ENCODE measurements at places on chromosomes 1 and 21.

- no peak for DNase-seq
Measured at GRCh38 chr1:207172321-207172720, 68.3 kb downstream of the C4BPA start.

GRCh38 chr1:6299557-6300165 lies 38.8 kb upstream of the GPR153 start:
- DNase-seq, result no peak

- DNase-seq, result no peak
Measured at GRCh38 chr1:7007902-7008301, 222.6 kb downstream of the CAMTA1 start.

- no peak for DNase-seq
Measured at GRCh38 chr1:6158181-6158580, 21.9 kb downstream of the CHD5 start.

GRCh38 chr1:238457610-238458009 lies 566.9 kb upstream of the ZP4 start:
- DNase-seq, result no peak

- no peak for DNase-seq
Measured at GRCh38 chr21:34800797-34801518, 132.2 kb downstream of the CLIC6 start.

DNA sequence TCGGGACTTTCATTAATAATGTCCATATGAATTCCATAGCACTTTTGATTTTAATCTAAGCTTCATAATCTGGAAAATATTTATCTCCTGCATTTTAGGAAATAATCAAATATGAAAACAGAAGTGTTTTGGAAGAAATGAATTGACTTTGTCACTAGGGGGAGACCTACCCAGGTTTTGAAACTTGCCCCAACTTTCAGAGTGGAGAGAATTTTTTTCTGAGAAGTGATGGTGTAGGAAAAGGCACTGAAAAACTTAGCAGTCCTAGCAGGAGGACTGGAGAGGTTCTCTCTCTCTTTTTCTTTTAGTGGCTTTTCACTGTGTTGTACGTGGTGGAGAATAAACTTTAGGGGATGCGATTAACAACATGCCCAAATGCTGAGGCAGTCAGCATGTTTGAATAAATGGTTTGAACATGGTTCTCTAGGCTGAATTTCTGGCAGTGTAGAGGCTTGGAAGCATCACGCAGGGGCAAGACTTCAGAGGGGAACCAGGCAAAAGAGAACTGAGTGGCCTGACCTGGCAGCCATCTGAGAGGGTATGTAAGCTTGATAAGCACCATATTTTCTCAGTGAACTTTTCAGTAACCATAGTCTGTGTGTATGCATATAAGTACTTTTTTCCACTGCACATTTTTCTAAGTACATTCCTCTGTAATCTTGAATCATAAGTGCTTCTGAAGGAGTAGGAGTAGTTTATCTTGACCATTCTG lies 68.3 kb upstream of the NEK7 start:
- peak; percentile 32 for DNase-seq

GRCh38 chr1:169049258-169049938 lies 57.1 kb upstream of the ATP1B1 start:
- DNase-seq, result peak; percentile 40

GRCh38 chr1:24486331-24487065 lies 16.1 kb upstream of the RCAN3 start:
- peak; percentile 50 for DNase-seq

DNA sequence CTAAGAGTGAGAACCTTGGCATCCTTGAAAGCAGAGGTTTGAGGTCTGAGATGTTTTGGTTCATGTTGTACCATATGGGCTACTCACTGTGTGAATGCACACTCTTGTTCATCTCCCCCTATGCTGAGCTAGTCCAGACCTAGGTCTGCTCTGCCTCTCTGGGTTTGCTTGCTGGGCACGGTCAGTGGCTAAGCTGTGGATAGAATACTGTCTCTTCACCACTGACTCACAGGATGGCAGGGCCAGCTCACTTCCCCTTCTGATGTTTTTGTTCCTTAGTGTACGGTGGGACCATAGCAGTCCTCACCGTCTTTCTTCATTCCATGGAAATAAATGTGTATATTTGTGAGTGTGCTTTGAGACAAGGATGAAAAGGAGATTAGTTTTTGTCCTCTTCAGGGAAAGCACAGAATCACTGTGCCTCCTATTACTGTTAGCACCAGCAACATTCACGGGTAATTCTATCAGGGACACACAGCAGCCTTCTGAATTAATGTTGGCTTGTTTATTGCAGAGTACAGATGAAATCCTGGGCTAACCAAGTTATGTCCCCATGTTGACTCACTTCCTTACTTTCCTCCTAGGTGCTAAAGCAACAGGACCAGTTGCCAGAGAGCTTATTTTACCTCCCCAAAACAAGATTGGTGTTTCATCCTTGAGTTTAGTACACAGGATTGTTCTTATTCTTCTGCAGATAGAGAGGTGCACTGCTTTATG lies 56.9 kb upstream of the IVNS1ABP start:
- DNase-seq, result no peak

- no peak for DNase-seq
Measured at GRCh38 chr1:208113011-208113410, 131.2 kb downstream of the PLXNA2 start.

- DNase-seq, result no peak
Measured at GRCh38 chr21:16713331-16714117, 799.3 kb upstream of the CXADR start.

GRCh38 chr1:107139833-107140702 lies 771 bp upstream of the NTNG1 start:
- DNase-seq, result peak; percentile 41

- no peak for DNase-seq
Measured at GRCh38 chr1:208101661-208102431, 142.3 kb downstream of the PLXNA2 start.

GRCh38 chr1:27153549-27153886 lies 1.4 kb downstream of the SLC9A1 start:
- no peak for DNase-seq

DNA sequence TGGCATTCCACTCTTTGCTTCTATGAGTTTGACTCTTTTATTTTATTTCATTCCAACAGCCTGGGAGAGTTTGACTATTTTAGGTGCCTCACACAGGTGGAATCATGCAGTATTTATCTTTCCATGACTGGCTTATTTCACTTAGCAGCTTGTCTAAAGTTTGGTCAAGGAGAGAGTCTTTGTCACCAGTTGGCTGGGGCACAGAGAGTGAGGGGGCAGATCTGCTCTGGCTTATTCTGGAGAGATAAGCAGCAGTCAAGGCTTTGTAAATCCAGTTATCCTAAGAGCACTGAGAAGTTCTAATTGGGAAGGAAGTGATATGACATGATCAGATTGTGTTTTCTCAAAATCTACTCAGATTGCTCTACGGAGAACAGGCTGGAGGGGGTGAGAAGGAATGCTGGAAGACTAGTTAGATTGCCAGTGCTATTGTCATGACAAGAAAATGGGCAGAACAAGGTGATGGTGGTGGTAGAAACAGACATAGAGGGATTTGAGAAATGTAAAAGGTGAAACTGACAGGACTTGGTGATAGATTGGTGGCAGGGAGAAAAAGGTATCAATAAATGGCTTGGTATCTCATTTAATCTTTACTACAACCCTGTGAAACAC lies 12.1 kb upstream of the CTTNBP2NL start:
- no peak for DNase-seq

DNA sequence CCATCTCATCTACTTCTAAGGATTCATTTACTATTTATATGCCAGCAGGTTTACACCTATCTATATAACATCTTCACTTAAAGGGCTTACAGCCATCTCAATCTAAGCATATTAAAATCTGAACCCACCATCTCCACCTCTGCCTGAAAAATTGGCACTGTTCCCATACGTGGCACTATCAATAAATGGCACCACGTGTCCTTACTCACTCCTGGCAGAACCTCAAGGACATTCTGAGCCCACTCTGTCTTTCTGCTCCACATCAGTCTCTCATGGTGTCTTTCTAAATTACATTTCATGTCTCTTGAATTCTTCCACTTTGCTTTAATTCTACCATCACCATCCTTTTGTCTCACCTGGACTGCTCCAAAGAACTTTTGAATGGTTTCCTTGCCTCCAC lies 72.2 kb upstream of the HOOK1 start:
- no peak for DNase-seq

GRCh38 chr1:37001703-37002102 lies 32.6 kb downstream of the GRIK3 start:
- no peak for DNase-seq

DNA sequence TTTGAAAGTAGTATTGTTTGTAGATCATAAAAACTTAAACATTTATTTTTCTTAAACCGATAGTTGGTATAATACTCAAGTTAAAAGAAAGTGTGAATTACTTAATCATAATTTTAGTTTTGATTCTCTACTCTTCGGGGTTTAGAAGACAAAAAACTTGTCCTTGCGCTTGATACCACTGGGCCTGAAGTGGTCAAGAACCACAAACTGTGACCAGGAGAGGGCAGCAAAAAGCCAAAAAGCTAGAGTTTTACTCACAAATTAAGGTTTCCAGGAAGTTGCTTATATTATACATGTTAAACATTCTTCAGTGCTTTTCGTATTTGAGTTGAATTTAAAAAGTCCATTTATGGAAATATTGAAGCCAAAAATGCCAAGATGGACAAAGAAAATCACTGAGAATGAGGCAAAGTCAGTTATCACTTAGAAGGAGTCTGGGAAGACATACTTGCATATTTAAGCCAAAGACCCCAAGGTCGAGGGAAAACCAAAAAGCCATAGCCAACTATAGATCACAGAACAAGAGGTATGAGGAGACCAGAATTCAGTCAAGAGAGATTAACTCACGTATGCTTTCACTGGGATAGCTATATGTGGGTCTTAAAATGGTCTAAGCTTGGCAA lies 34.2 kb downstream of the EFCAB7 start:
- no peak for DNase-seq

DNA sequence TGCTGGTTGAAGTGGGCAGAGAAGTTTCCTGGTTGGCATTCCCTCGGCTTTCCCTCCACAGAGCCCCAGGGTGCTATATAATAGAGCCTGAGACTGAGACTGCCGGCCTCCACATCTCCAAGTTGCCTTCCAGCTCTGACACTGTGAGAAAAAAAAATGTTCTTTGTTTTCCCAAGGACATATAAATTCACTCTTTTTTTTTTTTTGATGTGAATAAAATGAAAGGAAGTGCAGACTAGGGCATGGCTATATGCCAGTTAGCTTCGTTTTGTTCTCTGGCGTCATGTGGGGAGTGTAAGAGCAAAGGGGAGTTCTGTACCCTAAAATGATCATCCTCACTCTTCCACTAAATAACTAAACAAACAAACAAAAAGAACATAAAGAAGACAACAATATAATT lies 101.6 kb downstream of the TNFSF18 start:
- no peak for DNase-seq

DNA sequence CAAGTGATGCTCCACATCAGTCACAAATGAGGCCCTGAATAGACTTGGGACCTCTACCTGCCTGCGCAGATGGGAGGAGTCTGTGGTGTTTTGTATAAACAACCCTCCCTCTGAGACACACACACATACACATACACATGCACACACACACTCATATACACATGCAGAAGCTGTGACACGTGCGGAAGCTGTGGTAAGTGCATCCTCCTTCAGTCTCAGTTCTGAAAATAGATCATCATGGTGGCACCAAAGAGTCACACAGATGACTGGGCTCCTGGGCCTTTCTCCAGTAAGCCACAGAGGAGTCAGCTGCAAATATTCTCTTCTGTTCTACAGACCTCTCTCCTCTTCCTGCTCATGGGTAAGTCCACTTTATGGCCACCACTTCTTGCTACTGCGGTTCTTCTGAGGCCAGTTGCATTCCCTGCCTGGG lies at the start of gene LY9:
TSS of gene LY9 (plus strand) at position 224 of the 433 bp plus-strand sequence. CDS start at position 238, 14 bp downstream.
- DNase-seq, result peak; percentile 75

- DNase-seq, result peak; percentile 49
Measured at GRCh38 chr1:156281693-156282478, 739 bp downstream of the SMG5 start.

DNA sequence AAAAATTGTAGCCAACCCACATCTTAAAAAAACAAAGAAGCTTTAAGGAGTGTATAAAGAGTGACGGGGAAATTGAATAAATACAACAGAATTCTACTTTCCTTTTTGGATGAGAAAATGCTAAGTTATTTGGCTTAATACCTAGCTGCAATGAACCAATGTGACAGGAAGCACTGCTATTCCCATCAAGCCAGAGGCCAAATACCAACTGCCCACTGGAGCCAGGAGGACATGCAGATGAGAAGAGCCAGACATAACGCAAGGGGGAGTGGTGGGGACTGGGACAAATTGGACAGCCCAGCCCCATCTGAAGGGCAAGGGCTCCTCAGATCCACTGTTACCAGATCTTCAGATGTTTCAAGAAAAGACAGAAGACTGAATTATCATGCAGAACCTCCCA lies 25.7 kb downstream of the DNAJC11 start:
- DNase-seq, result no peak

DNA sequence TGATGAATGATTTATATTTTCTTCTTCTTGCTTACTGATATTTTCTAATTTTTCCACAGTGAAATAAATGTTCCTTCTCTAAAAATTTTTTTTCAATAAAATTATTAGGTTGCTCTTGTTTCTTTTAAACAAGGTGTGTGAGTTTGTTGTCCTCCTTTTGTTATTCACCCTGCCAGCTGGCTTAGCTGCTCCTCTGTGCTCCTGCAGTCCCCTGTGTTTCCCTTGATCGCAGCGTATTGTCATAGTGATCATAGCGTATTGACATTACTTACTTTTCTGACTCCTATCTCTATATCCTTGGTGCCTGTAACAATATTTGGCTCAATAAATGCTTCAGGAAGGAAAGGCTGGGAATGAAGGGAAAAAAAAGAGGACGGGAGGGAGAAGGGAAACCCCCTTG lies 24.9 kb upstream of the PODN start:
- DNase-seq, result no peak

- no peak for DNase-seq
Measured at GRCh38 chr1:115529216-115529897, 112.4 kb upstream of the VANGL1 start.

GRCh38 chr1:31976401-31976800 lies 37.3 kb upstream of the KHDRBS1 start:
- no peak for DNase-seq

DNA sequence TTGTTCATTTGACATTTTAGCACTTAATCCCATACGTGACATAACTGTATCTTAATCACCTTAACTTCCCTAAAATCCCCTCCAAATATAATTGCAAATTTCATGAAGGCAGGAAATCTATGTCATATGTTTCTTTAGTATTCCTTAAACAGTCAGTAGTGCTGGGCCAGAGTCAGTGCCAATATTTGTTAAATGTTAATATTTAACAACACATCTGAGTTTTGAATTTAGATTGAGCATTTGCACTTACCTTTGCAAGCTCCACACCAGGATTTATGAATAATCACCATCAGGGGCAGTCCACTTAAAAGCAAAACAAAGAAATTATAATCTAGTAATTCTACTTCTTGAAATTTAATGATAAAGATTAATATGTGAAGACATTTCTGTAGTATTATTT lies 5.3 kb downstream of the KTI12 start:
- DNase-seq, result no peak

GRCh38 chr1:235063068-235063765 lies 65.4 kb downstream of the TOMM20 start:
- DNase-seq, result no peak

- no peak for DNase-seq
Measured at GRCh38 chr1:115277276-115277675, 60.8 kb downstream of the NGF start.
